ENCODE measurements at places on chromosomes 16 and 17. TPM values are rescaled to one million over a fixed set of nuclear protein-coding genes. Genes with fewer than 3 reads are reported as not detected.

NHLRC4 gene
- 0.63 TPM for total RNA-seq

ANKRD40CL gene
- not detected for total RNA-seq

KRT9 gene
- total RNA-seq, result not detected

TERB1 gene
- not detected for total RNA-seq

CSH1 gene
- not detected for total RNA-seq

RDM1 gene
- total RNA-seq, result 0.93 TPM

MYH2 gene
- not detected for total RNA-seq

- no peak for DNase-seq
These were observed 12.4 kb upstream of the GFAP start for GRCh38 chr17:44927696-44928095.

DNA sequence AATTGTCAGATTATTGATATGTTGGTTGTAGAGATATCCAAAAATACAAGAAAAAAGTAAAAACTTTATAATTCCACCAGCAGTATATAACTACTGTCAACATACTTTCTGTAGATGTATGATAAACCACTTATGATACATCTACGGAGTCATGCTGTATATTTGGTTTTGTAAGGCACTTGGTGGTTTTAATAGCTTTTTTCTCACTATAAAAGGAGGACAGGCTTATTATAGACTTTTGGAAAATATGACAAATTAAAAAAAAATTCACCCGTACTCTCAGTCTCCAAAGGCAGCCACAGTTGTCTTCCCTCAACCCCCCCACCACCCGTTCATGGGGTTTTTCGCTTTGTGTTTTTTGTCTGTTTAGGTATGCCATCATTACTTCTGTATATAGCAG is 14.8 kb downstream of the RAI1 start:
- DNase-seq, result no peak

- peak; percentile 87 for DNase-seq
These were observed 179.6 kb upstream of the TNRC6C start for GRCh38 chr17:77778636-77779489.

- no peak for DNase-seq
These were observed 28.3 kb downstream of the LYRM1 start for GRCh38 chr16:20928774-20929411.

- DNase-seq, result peak; percentile 51
These were observed 15.5 kb upstream of the CDH15 start for GRCh38 chr16:89155851-89156739.

DNA sequence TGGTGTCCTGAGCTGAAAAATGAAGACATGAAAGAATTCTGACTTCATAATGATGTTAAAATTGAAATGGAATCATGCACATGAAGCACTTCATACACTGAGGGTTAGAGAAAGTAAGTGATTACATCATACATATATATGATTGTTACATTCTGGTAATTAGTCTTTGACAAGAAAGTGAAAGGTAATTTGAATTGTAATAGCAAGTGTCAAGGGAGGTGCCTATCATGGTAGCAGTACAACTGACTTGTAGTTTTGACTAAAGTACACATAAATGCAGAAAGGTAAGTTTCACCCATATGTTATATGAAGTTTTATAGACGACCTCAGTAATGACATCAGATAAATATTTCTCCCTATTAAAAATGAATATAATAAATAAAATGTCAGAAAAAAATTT is 1325.0 kb upstream of the GOT2 start:
- no peak for DNase-seq

DNA sequence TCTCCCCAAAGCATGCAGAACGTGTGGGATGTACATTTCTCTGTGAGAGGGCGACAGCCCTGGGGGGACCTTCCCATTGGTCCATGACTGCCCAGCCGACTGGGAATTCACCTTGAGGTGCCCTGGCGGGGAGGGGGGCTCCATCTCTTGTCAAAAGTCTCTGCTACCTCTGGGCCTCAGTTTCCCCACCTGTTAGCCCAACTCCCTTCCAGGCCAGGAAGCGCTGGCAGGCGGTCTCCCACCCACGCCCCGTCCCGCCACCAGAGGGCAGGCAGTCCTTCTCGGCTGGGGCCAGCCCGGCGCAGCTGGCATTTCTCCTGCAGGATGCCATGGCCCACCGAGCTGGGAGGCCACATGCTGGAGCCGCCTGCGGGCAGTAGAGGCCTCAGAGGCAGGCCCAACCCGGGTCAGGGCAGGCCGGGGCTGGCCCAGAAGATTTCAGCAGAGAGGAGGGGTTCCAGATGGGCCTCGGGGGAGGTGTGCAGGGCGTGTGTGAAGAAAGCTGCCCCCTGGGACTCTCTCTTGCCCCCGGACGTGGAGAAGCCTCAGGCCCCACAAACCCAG is 16.6 kb downstream of the CD7 start:
- peak; percentile 73 for DNase-seq

- no peak for DNase-seq
These were observed 23.8 kb downstream of the EPN2 start for GRCh38 chr17:19260958-19261357.

- no peak for DNase-seq
These were observed 2.9 kb upstream of the THRA start for GRCh38 chr17:40059729-40060475.
